ENCODE measurements at places on chromosomes 6 and 20.
A peak's percentile ranks its signal among the peaks of the same experiment; 100 is the strongest.

DNA sequence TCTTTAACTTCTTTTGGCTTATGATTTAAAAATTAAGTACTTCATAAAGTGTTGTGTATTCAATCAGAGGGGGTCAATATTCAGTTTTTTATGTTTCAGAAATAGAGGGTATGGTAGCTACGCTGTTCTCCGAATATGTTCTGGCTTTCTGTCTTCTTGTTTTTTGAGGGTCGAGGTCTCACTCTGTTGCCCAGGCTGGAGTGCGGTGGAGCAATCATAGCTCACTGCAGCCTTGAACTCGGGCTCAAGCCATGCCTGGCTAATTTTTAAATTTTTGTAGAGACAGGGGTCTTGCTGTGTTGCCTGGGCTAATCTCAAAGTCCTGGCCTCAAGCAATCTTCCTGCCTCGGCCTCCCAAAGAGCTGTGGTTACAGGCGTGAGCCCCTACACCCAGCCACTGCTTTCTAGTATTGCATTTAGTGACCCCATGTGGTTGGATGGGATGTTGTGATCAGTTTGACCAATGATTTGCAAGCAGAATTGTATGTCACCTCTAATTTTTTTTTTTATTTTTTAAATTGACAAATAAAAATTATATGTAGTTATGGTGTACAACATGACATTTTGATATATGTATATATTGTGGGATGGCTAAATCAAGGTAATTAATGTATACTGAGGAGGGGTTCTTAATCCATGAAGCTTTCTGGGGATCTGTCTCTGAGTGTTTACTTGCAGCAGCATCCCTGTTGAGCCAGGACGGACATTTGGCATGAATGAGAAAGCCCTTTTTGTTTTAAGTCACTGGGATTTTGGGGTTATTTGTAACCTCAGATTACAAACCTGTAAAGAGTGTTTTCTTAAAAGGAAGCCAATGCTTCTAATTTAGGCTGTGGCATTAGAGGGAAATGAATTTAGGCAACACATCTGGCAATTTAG lies 38.5 kb upstream of the DEK start:
- DNase-seq, result no peak

DNA sequence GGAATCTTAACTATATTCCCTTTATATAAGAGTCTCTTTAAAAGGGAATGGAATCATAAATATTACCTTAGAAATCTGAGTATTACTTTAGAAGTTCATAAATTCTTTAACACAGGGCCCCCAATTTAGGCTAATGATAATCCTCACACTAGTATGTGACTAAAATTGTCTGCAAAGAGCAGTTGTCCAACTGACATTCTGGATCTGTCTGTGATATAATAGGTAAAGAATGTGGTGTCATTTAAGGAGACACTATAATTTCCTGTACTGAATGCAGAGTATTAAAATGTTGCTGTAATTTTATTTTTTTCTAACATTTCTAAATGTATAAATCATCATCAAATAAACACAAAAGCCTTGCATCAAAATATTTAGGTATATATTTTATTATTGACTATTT lies 128.5 kb upstream of the DST start:
- DNase-seq, result no peak

DNA sequence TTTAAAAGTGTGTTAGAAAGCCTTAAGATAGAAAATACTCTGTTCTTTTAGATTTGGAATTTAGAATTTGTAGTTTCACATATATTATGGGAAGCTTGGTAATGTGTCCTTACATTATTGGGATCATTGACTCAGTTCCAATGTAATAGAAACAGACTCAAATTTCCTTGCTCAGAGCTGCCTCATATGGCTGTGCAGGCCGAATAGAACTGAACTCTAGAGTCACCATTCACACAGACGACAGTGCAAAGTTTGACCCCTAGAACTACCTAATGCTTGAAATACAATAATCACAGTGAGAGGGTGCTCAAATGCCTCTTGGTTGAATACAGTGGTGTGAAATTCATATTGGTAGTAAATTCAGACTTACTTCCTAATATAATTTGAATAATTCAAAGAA lies 482.7 kb upstream of the CITED2 start:
- no peak for DNase-seq

DNA sequence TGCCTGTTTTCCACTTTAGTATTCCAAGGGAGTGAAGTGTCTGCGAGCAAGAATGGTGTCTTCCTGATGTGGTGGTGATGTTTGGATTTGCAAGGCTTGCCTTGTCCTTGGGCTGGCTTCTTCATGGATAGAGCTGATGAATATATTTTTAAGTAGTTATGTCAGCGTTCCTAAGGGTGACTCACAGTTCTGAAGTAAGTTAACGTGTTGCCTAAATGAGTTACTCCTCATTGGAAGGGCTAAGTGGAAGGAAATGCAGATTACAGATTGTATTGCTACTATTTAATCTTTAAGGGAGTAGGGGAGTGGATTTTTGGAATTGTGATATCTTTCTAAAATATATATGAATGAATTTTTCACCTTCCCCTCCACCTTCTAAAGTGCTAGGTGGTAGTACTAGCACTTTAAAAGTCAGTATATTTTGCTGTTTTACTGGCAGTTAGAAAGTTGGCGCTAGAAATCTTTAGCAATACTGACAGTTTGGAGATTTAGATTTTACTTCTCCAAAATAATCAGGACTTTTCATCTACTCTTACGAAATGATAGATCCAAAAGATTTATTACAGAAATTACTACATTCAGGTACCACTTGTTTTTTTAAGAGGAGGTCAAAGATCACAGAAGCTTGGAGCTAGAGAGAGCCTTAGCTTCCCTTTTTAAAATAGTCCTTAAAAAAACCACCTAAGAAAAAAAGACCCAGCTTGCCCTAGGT lies 197.4 kb downstream of the JARID2 start:
- peak; percentile 33 for DNase-seq

- no peak for DNase-seq
Measured at GRCh38 chr6:33217246-33217645, 8.9 kb downstream of the RING1 start.

DNA sequence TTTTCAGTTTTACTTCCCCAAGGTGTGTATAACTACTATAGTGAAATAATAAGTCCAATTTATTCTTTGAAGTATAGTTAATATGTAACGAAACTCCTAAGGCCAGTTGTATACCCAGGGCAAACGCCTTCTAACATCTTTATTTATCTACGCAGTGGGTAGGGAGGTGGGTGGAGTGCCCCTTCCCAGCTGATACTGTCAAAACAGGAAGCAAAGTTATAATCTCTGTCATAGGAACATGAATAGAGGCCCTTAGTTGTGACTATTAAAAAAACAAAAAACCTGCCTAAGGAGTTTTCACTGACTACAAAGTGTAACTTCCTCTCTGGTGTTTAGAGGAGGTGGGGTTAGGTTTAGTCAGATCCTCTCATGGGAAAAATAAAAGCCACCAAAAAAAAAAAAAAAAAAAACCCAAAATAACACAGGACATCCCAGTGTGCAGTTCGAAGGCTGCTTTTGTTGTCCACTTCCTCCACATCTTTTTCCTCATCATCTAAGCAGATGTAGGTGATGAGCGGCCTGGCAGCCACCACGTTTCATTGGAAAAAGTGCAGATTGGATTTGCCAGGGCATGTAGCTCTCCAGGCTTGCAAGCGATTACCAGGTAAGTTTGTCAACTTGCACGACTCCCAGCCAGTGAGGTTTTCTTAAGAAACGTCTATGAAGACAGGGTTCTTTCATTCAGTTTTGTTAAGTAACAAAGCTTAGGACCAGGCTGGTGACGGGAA lies 58.7 kb downstream of the UTRN start:
- DNase-seq, result no peak

GRCh38 chr6:68328156-68328555 lies 306.9 kb upstream of the ADGRB3 start:
- no peak for DNase-seq

GRCh38 chr6:52333840-52334200 lies 28.1 kb upstream of the PAQR8 start:
- DNase-seq, result no peak

- no peak for DNase-seq
Measured at GRCh38 chr6:152651986-152652385, 14.8 kb upstream of the SYNE1 start.

DNA sequence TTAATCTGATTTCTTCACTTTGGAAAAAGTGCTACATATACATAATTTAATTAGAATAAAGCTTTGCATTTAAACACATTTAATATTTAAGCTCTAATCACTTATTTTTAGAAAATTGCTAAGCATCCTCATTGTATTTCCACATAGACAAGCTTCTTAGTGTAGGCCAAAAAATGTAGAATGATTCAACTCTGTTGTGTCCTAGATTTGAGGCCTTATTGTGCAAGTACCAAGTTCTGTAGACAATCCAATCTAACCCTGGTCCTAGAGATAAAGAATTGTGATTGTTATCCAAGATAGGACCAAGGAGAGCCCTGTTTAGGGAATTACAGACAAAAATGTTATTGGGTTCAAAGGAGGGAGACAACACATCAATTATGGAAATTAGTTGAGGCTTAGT lies 27.6 kb downstream of the MRAP2 start:
- DNase-seq, result no peak

- DNase-seq, result no peak
Measured at GRCh38 chr20:55579802-55580201, 425.5 kb downstream of the CBLN4 start.

- no peak for DNase-seq
Measured at GRCh38 chr6:26477426-26477825, 19.7 kb downstream of the BTN2A1 start.

DNA sequence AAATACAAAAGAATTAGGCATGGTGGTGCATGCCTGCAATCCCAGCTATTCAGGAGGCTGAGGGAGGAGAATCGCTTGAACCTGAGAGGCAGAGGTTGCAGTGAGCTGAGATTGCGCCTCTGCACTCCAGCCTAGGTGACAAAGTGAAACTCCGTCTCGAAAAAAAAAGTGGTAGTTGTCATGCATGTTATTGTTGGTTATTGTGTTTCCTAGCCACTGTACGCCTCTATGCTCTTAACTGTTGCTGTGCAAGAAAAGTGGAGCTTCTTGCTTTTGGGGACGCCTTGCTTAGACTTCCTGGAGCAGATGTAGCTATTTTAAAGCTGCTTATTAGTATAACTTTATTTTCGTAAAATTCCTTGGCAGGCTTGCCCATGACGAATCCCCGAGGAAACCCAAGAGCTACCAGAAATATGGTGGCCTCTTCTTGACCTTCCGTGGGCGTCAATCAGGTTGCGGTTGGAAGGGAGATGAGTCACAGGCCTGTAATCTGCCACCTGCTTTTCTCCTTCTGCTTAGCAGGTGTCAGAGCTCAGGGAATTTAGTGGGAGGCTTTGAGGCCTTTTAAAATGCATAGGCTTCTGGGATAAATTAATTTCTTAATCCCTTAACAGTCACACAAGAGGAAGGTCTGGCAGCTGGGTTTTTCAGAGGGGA lies 17.3 kb downstream of the GABRR2 start:
- DNase-seq, result peak; percentile 99

- DNase-seq, result no peak
Measured at GRCh38 chr6:156395276-156395675, 381.9 kb upstream of the ARID1B start.

DNA sequence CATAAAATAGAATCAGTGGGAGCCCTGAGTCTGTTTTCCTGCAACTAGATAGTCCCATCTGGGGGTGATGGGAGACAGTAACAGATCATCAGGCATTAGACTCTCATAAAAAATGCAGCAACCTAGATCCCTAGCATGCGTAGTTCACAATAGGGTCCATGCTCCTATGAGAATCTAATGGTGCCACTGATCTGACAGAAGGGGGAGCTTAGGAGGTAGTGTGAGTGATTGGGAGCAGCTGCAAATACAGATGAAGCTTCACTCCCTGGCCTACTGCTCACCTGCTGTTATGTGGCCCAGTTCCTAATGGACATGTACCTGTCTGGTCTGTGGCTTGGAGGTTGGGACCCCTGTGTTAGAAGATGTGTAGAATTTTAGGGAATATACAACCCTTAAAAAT lies 904.5 kb upstream of the EPHA7 start:
- DNase-seq, result no peak

- no peak for DNase-seq
Measured at GRCh38 chr6:157908369-157909281, 73.0 kb upstream of the SYNJ2 start.

GRCh38 chr20:51585148-51585547 lies 42.6 kb upstream of the NFATC2 start:
- DNase-seq, result no peak

GRCh38 chr20:23143098-23143497 lies 57.0 kb upstream of the CD93 start:
- peak; percentile 60 for DNase-seq

- DNase-seq, result no peak
Measured at GRCh38 chr6:37433657-37434271, 743 bp downstream of the CMTR1 start.

- DNase-seq, result no peak
Measured at GRCh38 chr20:46546936-46547335, 3.5 kb downstream of the OCSTAMP start.

GRCh38 chr20:7695051-7695495 lies 245.2 kb downstream of the HAO1 start:
- no peak for DNase-seq

DNA sequence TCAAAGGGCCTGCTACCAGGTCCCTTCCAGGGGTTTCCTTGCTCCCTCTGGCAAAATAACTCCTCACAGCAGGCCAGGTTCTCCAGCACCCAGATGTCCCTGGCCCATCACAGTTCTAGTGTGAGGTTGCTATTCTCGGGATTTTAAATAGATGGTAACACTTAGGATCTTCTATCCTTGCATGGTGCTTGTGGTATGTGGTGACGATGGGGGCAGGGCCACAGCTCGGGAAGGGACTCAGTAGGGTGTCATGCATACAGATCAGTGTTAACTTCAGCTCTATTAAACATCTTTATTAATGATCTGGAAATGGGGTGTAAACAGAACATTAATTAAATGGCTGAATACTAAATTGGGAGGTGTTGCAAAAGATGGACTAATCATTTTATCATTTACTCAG lies 323.8 kb downstream of the QKI start:
- DNase-seq, result no peak

DNA sequence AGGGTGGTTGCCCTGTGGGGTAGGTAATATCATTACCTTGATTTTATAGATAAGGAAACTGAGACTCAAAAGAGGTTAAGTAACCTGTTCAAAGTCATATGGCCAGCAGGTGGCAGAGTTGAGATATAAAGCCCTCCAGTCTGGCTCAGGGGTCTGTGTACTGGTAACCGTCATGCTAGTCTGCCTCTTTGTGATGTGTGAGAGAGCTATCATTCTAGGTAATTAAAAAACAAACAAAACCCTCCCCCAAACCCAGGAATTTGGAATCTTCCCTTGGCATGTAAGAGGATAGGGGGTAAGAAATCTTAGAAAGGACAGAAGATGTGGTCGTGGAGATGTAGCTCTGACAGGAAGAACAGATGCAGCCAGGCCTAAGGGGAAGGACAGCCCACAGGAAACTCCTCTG lies 206.0 kb downstream of the CDC5L start:
- DNase-seq, result peak; percentile 42

- no peak for DNase-seq
Measured at GRCh38 chr6:117674503-117674902, 766 bp upstream of the NUS1 start.

GRCh38 chr20:8400486-8400885 lies 268.4 kb downstream of the PLCB1 start:
- DNase-seq, result no peak

- DNase-seq, result no peak
Measured at GRCh38 chr6:160379466-160379865, 31.3 kb downstream of the SLC22A3 start.
